Aorta (tissue), 5 donors: ENCODE measurements at places on chromosomes 11 and 22.

DNA sequence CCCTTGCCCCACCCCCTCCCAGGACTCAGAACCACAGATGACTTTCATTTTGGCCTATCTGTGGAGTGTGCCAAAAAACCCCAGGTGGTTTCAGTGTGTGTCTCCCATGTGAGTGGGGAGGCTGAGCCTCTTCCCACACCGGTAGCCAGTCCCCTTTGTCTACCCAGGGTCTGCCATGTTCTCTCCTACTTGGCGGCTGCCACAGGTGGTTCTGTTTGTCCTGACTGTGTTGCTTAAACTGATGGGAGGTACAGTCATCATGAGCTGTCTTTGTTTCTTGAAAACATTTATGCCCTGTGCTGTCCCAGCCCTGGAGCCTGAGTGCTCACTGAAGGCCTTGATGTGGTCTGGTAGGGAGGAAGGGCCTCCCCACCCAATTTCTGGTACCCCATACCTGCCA is 39.7 kb upstream of the SUSD2 start:
- no peak for DNase-seq

DNA sequence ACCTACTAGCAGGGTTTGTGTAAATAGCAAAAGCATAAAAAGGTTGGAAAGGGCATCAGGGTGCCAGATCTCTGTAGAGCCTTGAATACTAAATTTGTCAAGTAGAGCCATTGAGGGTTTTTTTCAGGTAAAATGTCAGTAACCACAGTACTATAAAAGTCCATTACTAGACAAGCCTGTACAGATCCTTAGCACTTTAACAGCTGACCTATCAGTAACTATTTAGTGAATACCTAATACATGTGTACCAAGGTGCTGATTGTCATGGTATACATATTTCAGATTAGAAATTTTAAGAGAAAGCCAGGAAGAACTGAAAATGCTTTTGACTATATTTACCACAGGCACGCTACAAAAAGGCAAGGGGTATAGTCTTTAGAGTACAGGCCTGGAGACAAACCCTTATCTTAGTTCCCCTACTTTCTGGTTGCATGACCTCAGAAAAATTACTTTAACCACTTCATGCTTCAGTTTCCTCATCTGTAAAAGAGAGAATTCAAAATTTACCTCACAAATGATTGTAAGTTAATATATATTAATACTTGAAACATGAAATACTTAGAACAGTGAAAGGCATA is 57.9 kb downstream of the RAB38 start:
- DNase-seq = no peak

- no peak for DNase-seq
Measured at GRCh38 chr11:27291302-27291889, 71.6 kb downstream of the CCDC34 start.

GRCh38 chr11:61009392-61010275 is 38.2 kb downstream of the CD6 start:
- no peak for DNase-seq

GRCh38 chr11:77397631-77398030 is 76.3 kb downstream of the PAK1 start:
- no peak for DNase-seq

DNA sequence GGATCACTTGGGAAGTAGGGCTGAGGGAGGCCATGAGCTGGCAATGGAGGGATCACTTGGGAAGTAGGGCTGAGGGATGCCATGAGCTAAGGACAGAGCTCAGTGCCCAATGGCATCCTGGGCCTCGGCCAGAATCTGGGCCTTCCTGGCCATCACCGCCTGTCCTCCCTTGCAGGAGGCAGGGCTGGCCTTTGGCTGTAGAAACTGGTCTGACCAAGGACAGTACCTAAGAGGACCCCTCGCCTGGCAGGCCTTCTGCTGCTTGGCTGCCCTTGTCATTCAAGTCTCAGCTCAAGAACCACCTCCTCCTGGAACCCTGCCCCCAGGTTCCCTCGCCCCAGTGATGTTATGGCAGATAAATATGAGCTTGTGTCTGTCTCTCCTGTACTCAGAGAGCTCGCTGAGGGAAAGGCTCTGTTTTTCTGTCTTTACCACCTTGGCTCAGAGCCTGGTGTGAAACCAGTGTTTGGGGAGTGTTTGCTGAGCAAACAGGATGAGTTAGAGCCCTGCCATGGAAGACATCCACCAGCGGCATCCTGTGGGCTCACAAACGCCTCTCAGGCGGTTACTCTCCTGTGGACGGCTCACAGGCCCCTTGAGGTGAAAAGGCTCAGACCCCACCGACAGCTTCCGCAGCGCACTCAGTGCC is 19.3 kb upstream of the RASL10A start:
- DNase-seq = no peak

GRCh38 chr11:62988276-62988675 is 3.5 kb upstream of the SLC22A6 start:
- no peak for DNase-seq

GRCh38 chr11:111334532-111335502 is 36.5 kb downstream of the POU2AF3 start:
- DNase-seq = no peak

DNA sequence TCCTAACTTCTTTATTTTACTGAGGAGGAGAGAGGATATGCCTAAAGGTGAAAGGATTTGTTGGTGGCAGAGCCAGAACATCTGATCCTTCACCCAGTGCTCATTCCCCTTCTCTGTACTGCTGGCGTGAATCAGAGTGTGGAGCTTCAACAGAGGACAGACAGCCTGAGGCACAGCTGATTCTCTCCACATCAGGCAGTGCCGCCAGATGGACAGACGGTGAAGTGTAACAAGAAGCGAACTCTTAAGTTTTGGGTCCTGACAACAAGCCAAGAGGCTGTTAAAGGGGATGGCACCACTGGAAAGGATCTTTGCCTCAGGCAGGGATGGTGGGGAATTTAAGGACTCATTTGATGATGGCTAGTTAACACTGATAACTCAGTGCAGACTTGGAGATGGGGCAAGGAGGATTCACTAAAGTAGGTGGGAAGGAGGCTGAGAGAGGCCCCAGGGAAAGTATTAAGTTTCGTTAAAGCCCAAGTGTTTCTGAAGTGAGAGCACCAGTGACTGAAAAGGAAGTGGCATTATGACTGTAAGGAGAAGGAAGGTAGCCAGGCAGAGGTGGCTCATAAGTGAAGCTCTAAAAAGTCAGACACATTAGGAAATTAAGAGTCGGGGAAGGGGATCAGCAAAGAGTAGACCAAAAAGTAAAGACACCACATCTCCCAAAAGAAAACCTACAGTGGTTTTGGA is 81.3 kb downstream of the CLPB start:
- DNase-seq = no peak

GRCh38 chr11:132814410-132814809 is 717.9 kb downstream of the OPCML start:
- no peak for DNase-seq

DNA sequence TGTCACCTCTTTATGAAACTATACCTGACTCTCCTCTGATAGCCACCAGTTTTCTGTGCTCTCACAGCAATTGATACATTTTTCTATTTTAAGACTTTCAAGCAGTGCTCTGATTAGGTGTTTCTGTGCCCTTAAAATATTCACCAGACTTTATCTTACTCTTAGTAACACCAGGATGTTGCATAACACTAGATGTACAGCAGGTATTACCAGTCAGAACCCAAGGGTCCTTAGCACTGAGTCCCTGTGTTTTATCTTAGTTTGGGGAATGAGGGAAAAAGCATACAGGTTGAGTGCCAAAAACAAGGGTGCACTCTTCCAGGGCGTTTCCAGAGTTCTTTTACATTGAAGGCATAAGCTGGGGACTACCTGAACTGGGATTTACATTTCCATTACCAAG is 51.4 kb downstream of the COPB1 start:
- no peak for DNase-seq

- no peak for DNase-seq
Measured at GRCh38 chr11:119573858-119574257, 150.9 kb upstream of the THY1 start.

DNA sequence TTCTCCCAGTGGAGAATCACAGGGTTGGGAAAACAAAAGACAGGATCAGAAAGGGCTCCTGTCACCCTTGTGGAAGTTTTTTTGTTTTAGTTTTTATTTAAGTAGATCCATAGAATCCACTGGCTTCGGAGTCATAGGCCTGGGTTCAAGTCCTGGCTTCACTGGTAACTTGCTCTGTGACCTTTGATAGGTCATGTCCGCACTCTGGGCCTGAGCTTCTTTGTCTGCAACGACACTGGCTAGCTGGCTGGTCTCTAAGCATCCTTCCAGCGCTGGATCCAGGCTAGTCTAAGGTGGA is 1.4 kb downstream of the ZFTA start:
- DNase-seq = no peak

GRCh38 chr22:46132830-46133587 is 17.3 kb upstream of the PPARA start:
- no peak for DNase-seq
